ENCODE measurements at places on chromosomes 4 and X. TPM values are rescaled to one million over a fixed set of nuclear protein-coding genes. Genes with fewer than 3 reads are reported as not detected.

Gene NAT8L
- total RNA-seq: 0.45 TPM

Gene IQCM
- total RNA-seq: not detected

Gene ITM2A
- total RNA-seq: not detected

Gene NOX1
- not detected for total RNA-seq

Gene CCKAR
- not detected for total RNA-seq

DNA sequence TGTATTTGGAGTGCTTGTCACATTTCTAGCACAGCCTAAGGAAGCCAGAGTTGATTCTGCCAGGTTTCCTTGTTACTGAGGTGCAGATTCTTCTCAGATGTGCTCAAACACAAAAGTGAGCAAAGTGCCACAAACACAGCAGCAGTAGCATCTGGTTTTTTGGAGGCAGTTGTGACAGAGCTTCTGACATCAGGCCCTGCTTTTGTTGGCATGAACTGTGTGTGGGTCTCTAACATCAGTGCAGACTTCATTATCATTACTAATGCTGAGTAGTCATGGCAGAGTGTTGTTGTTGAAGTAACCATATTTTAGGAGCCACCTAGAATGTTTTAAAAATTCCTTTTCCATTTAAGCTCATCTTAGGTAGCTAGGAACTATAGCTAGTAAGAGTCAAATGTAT is 656.6 kb downstream of the ANKRD50 start:
- no peak for DNase-seq

GRCh38 chrX:25968920-25969319 is 169.2 kb upstream of the MAGEB18 start:
- peak; percentile 29 for DNase-seq

DNA sequence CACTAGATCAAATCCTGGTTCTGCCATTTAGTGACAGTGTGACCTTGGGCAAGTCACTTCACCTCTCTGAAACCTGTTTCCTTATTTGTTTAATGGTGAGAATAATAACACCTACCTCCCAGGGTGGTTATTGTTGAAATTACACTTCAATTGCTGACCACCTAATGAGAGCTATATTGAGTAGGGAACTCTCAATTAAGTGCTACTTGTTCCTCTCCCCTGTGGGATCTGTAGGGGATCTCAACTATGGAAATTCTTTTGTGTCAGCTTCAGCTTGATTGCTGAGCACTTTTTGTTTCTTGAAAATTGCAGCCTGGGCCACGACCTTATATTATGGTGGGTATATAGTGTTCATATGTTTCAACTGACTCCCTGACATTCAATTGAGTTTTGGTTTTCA is 102.1 kb downstream of the SHROOM4 start:
- DNase-seq: no peak

GRCh38 chr4:173682609-173683008 is 152.6 kb upstream of the HAND2 start:
- no peak for DNase-seq

DNA sequence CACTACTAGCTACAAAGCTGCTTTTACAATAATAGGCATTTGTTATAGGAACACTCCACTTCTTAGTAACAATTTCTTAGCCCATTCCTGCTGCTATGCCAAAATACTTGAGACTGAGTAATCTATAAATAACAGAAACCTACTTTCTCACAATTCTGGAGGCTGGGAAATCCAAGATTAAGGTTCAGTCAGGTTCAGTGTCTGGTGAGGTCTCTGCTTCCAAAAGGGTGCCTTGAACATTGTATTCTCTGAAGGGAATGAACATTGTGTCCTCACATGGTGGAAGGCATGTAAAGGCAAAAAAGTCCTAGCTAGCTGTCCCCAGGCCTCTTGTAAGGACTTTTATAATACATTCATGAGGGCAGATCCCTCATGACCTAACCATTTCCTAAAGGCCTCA is 7.0 kb downstream of the SLC9B1 start:
- DNase-seq: no peak

- DNase-seq: no peak
These were observed 86.7 kb downstream of the PTTG2 start for GRCh38 chr4:38046727-38047489.

GRCh38 chrX:117002981-117003380 is 540.2 kb upstream of the CT83 start:
- no peak for DNase-seq

DNA sequence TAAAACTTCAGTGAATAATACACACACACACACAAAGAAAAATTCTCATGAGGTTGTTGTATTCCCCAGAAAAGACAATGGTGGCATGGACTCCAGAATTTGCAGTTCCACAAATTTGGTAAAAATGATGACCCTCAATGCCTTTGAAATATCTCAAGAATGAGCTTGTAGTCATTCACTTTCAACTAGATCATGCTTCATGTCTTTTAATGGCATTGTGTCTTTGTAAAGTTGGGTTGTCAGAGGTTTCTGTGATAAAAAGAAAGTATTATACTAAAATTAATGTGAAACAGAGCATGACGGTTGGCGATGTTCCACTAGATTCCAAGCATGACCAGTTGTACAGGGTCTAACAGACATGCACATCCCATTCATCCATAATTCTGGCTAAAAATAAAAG is 685.0 kb upstream of the FRG1 start:
- no peak for DNase-seq

GRCh38 chr4:134560728-134561127 is 359.1 kb upstream of the PABPC4L start:
- no peak for DNase-seq

GRCh38 chrX:68121835-68122234 is 311.5 kb downstream of the OPHN1 start:
- no peak for DNase-seq

DNA sequence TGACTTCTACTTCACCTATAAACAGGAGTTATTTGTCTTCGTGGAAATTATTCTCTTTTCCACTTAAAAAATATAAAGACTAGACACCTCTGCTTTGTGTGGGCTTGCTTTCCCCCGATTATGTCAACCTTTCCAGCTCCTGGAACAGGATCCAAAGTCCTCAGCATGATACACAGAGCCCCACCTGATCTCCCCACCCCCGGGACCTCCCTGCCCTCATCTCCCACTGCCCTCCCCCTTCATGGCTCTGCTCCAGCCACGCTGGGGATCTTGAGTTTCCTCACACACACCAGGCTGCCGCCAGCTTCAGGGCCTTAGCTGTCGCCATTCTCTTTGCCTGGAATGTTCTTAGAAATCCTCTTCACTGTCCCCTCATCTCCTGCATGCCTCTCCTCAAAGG is 55.3 kb downstream of the MBNL3 start:
- DNase-seq: no peak

- DNase-seq: no peak
These were observed 46.2 kb downstream of the SMARCA5 start for GRCh38 chr4:143559757-143560147.

DNA sequence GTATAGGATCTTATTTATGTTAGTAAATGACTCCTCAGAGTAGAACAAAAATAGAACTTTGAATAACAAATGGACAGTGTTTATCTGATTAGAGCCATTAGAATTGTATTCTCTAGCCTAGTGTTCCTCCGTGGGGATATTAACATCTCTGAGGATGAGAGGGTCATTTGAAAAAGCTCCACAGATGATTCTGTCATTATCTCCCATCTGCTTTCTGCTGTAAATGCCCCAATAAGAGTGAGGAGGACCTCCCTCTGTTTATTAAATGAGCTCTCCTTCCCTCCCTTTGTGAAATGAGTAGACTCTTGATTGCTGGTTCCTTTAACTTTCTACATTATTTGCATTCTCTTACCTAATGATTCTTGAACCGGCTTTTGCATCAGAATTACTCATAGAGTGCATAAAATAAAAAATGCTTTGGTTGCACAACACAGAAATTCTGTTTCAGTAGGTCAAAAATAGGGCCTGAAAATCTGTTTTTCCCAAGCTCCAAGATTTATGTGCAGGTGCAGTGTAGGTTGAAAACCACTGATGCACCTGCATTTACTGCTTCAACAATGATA is 18.0 kb downstream of the GC start:
- no peak for DNase-seq
